ENCODE measurements at places on chromosomes 1 and 21. TPM values are rescaled to one million over a fixed set of nuclear protein-coding genes. Genes with fewer than 3 reads are reported as not detected.

Gene DENND2D
- 1.0 TPM for polyA plus RNA-seq

Gene SLC1A7
- polyA plus RNA-seq: 0.24 TPM

Gene SMG5
- 53.3 TPM for polyA plus RNA-seq

Gene PEAR1
- 21.1 TPM for polyA plus RNA-seq
